ENCODE measurements at places on chromosomes 11 and 22. TPM values are rescaled to one million over a fixed set of nuclear protein-coding genes. Genes with fewer than 3 reads are reported as not detected.

IGLL1 gene
- 0.33 TPM for polyA plus RNA-seq

- no peak overlapping the region for H3K4me3 ChIP-seq
- H3K27me3 ChIP-seq: peaks cover 94% of the 10 kb centered on the region
- H3K4me1 ChIP-seq: peaks cover 34% of the 10 kb centered on the region
- DNase-seq: no peak
- no peaks in the 10 kb centered on the region for H3K36me3 ChIP-seq
Observed at GRCh38 chr11:32426819-32427615, 8.3 kb downstream of the WT1 start.

GRCh38 chr22:39176143-39176713, 23.7 kb upstream of the CBX7 start:
- no peak overlapping the region for H3K4me3 ChIP-seq
- no peaks in the 10 kb centered on the region for H3K27me3 ChIP-seq
- no peak for DNase-seq
- H3K36me3 ChIP-seq: peaks cover 3% of the 10 kb centered on the region
- H3K4me1 ChIP-seq: peaks cover 55% of the 10 kb centered on the region

MMP11 gene
- 7.7 TPM for polyA plus RNA-seq

LYVE1 gene
- polyA plus RNA-seq: 17.8 TPM

OR52I2 gene
- polyA plus RNA-seq: not detected

DNA sequence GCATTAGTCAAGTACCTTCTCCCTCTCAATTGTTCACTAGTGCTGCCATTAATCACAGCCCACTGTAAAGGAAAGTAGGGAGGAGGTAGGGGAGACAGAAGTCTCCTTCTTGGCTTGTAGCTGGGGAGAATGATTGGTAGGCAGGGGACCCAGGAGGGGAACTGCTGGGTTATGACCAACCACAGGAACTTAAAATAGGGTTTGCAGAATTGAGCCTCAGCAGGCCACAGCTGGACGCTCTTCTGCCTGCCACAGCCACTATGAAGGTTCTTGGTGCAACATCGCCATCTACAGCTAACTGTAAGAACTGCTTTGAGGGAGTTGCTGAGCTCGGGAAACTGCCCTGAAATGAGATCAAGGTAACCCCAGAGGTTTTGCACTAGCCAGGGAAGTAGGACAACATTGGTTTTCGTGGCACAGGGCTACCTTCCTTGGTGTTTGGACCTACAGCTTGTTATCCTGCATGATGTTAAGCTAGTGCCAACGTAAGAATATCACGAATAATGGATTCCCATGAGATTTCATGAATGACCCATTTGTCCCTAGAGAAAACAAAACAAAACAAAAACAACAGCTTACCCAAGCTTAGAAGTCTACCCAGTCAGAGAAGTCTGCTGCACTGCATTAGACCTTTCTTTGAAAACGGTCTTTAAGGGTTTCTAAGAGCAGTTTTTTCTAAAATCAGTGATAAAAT, 787.1 kb upstream of the API5 start:
- no peaks in the 10 kb centered on the region for H3K36me3 ChIP-seq
- DNase-seq: peak; percentile 96
- no peaks in the 10 kb centered on the region for H3K27me3 ChIP-seq
- H3K4me1 ChIP-seq: peaks cover 8% of the 10 kb centered on the region
- H3K27ac ChIP-seq: no peak overlapping the region

- DNase-seq: no peak
- no peaks in the 10 kb centered on the region for H3K36me3 ChIP-seq
- no peak overlapping the region for H3K27ac ChIP-seq
Observed at GRCh38 chr11:28123151-28123581, 15.0 kb downstream of the METTL15 start.

- peaks cover 14% of the 10 kb centered on the region for H3K4me1 ChIP-seq
- no peaks in the 10 kb centered on the region for H3K36me3 ChIP-seq
- H3K27me3 ChIP-seq: no peaks in the 10 kb centered on the region
- no peak overlapping the region for H3K27ac ChIP-seq
- no peak overlapping the region for H3K4me3 ChIP-seq
- DNase-seq: no peak
Observed at GRCh38 chr11:130638624-130639023, 190.2 kb downstream of the ADAMTS15 start.

DNA sequence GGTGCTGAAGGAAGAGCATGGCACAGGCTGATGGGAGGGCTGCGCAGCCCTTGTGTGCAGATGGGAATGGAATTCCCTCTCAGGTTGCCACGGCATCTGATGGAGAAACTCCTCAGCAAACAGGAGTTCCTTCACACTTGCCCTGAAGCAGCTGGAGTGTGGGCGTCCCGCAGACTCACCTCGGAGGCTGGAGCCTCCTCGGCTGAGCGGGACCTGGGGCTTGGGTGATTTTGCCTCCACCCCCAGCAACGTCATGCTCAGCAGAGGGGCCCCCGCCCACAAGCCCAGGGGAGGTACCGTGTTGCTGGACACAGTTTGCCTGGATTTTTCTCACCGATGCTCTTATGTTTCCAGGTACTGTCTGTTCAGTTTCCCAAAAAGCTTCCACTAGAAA, 63.4 kb downstream of the MYO7A start:
- no peak for DNase-seq
- no peak overlapping the region for H3K27ac ChIP-seq
- no peak overlapping the region for H3K4me3 ChIP-seq
- no peaks in the 10 kb centered on the region for H3K27me3 ChIP-seq
- H3K36me3 ChIP-seq: peaks cover 3% of the 10 kb centered on the region

DNA sequence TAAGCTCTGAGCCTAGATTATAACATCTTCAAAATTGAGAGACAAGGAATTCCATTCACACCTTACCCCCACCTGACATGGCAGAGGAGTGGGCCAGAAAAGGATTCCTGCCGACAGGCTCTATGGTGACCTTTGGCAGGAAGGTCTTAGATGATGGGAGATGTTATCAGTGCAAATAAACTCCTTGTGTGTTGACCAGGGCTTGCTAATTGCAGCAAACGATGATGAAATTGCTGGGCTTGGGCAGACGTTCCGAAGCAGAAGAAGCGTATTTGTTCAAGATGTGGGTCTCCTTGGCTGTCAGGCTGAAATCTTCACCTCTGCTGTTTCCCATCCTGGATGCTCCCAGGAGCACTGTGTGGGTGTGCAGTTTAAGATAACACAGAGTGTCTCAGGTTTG, 183.7 kb upstream of the CADM1 start:
- no peaks in the 10 kb centered on the region for H3K36me3 ChIP-seq
- peaks cover 9% of the 10 kb centered on the region for H3K27me3 ChIP-seq
- no peak overlapping the region for H3K27ac ChIP-seq
- H3K4me3 ChIP-seq: no peak overlapping the region

TTC36 gene
- polyA plus RNA-seq: 3.3 TPM

DNA sequence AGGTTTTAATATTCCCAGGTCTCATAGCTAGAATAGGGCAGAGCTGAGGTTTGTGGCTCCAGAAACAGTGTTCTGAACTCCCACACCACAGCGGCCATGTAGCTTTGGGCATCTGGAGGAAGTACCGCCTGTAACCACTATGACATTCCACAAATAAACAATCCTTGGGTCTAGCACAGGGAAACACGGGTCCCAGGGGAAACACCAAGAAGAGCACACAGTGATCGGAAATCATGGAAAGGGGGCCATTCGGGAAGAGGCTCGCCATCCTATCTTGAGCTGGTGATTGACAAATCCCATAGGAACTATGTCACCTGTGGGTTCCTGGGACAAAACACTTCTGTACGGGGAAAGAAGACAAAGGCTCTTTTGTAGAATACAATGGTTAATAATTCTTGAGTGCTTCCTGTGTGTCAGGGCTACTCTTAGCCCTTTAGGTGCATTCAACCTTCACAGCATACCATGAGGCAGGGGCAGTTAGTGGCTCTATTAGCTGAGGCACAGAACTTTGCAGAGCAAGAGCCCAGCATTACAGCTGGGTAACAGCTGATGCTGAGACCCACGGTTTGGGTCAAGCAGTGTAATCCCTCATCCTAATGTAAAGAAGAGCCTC, 514.2 kb downstream of the NTM start:
- no peak for DNase-seq
- H3K4me3 ChIP-seq: no peak overlapping the region
- H3K27me3 ChIP-seq: no peaks in the 10 kb centered on the region
- no peak overlapping the region for H3K27ac ChIP-seq
- H3K36me3 ChIP-seq: no peaks in the 10 kb centered on the region
- peaks cover 15% of the 10 kb centered on the region for H3K4me1 ChIP-seq

- DNase-seq: no peak
- H3K27ac ChIP-seq: no peak overlapping the region
- H3K4me1 ChIP-seq: no peaks in the 10 kb centered on the region
- no peak overlapping the region for H3K4me3 ChIP-seq
Observed at GRCh38 chr11:48384670-48385069, 18.4 kb upstream of the OR4C5 start.

TMPRSS4 gene
- polyA plus RNA-seq: 0.26 TPM

GRCh38 chr11:76748948-76749347, 34.2 kb upstream of the TSKU start:
- H3K4me1 ChIP-seq: peaks cover 14% of the 10 kb centered on the region
- peaks cover 7% of the 10 kb centered on the region for H3K27me3 ChIP-seq
- H3K36me3 ChIP-seq: no peaks in the 10 kb centered on the region
- DNase-seq: no peak
- H3K4me3 ChIP-seq: no peak overlapping the region

RABL2B gene
- 64.0 TPM for polyA plus RNA-seq

DNA sequence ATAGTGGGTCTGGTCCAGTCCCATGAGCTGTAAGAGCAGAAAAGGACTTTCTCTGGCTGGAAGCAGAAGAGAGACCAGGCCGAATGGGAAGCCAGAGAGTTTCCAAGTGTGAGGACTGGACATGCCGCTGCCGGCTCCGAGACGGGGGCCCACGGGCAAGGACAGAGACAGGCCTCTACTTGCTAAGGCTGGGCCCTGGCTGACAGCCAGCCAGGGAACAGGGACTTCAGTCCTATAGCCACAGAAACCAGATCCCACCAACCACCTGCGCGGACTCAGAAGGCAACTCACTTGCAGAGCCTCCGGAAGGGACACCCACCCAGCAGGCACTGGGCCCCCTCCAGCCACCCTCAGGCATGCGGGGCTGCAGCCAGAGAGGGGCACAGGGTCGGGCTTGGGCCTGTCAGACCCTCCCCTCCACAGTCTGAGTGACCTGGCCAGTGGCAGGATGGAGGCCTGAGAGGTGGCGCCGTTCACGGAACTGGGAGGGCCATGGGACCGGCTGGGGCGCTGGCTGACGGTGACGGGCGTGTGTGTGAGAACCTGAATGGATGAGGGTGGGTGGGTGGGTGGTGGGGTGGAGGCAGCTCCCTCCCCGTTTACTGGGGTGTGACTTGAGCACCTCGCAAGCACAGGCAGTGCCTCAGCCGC, 47.8 kb upstream of the A4GALT start:
- H3K4me3 ChIP-seq: no peak overlapping the region
- DNase-seq: no peak
- H3K36me3 ChIP-seq: peaks cover 3% of the 10 kb centered on the region
- peaks cover 20% of the 10 kb centered on the region for H3K4me1 ChIP-seq

- DNase-seq: peak; percentile 64
- no peak overlapping the region for H3K4me3 ChIP-seq
- H3K36me3 ChIP-seq: no peaks in the 10 kb centered on the region
- H3K4me1 ChIP-seq: peaks cover 37% of the 10 kb centered on the region
Observed at GRCh38 chr11:33475993-33476392, 218.8 kb downstream of the HIPK3 start.

- peaks cover 10% of the 10 kb centered on the region for H3K27me3 ChIP-seq
- no peak for DNase-seq
- H3K27ac ChIP-seq: peak within 1 kb of the TSS; percentile 63
- H3K4me3 ChIP-seq: peak within 1 kb of the TSS; percentile 61
Observed at GRCh38 chr22:26169315-26170111, at the start of gene SEZ6L. Gene SEZ6L, plus strand, starts transcription at chr22:26169462. Its CDS starts 208 bp downstream, at chr22:26169670.

DNA sequence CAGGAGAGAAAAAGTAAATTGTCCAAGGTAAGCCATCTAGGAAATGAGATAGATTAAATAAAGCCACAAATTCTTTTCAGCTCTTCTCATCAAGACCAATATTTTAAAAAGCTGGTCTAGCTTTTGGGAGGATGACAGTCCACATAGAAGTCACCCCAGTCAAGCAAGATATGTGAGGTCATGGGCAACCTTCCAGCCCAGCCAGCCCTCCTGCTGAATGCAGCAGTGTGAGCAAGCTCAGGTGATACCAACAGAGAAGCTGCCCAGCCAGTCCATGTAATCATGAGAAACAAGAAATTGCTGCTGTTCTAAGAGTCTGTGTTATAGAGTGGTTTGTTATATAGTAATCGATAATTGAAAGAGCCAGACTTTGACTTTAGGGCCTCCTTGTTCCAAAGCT, 28.7 kb downstream of the KCNE3 start:
- H3K27ac ChIP-seq: no peak overlapping the region
- no peak overlapping the region for H3K4me3 ChIP-seq
- no peaks in the 10 kb centered on the region for H3K27me3 ChIP-seq
- no peaks in the 10 kb centered on the region for H3K36me3 ChIP-seq
- DNase-seq: no peak
- H3K4me1 ChIP-seq: no peaks in the 10 kb centered on the region
